ENCODE measurements at places on chromosomes 11 and 22.

DNA sequence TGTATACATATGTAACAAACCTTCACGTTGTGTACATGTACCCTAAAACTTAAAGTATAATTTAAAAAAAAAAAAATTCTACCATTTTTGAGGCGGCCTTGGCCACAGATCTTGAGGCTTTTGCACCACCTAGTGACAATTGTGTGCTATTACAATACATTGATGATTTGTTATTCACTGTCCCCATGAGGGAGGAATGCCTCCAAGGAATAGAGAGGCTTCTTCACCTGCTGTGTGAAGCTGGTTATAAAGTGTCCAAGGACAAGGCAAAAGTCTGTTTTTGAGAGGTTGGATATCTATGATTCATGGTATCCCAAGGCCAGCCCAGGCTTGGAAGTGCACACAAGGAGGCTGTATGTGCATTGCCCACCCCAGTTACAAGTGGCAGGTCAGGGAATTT is 30.7 kb downstream of the SLC22A25 start:
- peak; percentile 0 for DNase-seq

GRCh38 chr22:20995329-20996030 is 6.4 kb downstream of the THAP7 start:
- no peak for DNase-seq

DNA sequence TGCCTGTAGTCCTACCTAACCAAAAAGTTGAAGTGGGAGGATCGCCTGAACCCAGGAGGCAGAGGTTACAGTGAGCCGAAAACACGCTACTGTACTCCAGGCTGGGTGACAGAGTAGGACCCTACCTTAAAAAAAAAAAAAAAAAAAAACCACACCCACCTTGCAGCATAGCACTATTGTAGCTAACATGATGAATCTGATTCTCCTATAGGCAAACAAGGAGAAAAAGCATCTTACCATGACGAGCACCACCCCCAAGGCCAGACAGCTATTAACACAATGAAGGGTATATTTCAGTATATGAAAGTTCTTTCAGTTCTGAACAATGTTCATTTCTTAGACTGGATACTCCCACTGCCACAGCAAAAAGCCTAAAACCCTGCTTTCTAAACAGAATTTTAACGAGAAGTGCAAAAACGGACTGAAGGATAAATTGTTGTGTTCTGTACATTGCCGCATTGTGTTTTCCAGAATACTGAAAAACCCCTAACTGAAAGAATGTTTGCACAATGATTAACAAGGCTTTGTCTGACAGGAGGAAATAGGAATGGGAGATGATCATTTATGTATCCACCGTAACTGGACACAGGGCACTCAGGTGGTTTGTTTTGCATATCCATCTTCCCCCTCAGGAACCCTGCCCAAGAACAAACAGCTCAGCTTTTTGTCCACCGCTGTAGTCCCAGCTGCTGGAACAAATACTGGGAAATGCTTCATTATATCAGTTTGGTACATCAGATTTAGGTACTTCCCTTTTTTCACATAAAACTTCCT is 8.9 kb downstream of the PISD start:
- no peak for DNase-seq

GRCh38 chr11:118098996-118099837 is 12.5 kb upstream of the SMIM35 start:
- no peak for DNase-seq

- no peak for DNase-seq
Measured at GRCh38 chr11:4748438-4748837, 21.3 kb downstream of the OR51F1 start.

GRCh38 chr11:44305470-44306051 is 4.4 kb downstream of the ALX4 start:
- no peak for DNase-seq

DNA sequence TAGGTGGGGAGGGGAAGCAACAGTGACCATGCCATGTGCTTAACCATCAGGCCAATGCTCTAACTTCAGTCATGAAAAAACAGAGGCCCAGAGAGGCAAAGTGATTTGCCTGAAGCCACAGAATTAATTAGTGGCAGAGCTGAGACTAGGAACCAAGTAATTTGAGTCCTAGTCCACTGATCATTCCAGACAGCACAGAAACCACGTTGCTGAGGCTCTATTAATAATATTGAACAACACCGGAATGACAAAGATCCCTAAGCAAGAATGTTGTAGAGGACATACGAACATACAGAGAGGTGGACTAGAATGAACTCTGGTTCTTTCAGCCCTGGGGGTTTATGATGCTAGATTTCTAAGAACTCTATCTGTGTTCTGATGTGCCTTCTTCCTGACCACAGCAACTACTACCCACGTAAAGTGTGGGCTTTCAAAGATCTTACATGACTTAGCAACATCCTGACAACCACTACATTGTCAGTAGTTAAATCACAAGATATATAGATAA is 92.3 kb downstream of the GAB2 start:
- no peak for DNase-seq

DNA sequence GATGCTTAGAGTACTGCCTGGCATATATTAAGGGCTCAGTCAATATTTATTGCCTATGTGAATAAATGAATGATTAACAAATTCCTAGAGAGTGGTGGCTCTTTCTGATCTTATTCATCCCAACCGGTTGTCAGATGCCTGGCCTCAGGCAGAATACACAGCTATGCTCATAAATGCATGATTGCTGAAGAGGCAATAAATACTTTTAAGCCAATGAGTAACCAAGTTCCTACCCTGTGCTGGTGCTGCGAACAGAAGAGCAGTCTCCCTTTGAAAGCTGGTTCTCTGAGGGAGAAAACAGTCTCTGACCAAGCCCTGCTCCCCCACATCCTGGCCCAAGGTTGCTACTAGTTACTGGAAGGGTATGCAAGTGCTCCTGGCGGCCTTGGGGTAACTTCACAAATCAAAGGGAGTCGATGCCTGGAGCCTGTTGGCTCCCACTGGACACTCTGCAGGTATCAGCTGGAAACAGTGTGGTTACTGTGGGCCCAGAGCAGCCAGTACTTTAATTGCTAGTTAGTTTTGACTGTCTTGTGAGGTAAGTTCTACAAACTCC is 2.8 kb downstream of the USH1C start:
- DNase-seq: no peak

DNA sequence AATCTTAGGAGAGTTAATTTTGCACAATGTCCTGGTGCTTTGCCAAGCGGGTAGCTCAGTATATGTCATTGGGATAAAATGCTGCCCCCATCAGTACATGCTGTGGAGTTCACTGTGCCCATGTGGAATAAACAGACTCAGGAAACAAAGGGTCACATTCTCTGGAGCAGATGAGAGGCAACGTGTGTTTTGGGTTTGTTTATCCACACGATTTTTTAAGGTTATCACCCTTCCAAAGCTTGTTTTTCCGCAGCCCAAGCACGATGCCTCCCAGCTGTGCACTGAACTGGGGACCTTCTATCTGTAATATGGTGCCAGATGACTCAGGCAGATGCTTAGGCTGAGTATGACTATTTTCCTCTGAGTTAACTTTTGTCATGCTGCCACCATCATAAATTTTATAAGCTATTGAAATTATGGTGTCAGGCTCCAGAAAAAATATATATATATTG is 6.5 kb downstream of the OR4D6 start:
- no peak for DNase-seq

DNA sequence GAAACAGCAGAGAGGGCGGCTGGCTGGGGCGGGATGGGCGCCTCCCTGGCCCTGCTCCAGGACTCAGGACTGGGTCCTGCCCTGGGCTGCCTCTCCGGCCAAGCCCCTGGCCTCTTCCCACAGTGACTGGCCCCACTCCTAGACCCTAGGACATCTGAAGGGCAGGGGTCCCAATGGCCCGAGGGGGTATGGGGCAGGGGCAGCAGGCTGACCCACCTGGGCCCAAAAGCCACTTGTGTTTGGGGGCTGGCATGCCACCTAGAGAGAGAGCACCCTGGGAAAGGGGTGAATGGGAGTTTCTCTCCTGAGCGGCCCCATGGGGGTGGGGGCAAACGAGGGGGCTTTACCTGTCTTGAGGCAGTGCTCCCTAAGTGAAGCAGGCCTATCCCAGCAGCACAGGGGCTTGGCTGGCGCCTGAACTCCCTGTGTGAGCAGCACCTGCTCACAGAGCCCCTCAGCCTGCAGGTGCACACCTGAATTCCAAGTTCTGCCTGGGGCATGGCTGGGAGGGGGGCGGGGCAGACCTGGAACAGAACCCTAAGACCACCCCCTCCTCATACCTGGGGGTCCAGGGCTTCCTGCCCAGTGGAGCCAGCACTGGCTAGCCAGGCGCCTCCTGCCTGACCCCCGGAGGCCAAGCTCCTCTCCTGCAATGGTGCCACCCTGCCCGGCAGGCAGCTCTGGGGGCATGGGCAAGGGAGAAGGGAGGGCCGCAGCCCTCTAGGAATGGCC is 16.9 kb downstream of the DUSP8 start:
- DNase-seq: no peak

GRCh38 chr11:96147906-96148486 is 195.0 kb downstream of the MAML2 start:
- no peak for DNase-seq

DNA sequence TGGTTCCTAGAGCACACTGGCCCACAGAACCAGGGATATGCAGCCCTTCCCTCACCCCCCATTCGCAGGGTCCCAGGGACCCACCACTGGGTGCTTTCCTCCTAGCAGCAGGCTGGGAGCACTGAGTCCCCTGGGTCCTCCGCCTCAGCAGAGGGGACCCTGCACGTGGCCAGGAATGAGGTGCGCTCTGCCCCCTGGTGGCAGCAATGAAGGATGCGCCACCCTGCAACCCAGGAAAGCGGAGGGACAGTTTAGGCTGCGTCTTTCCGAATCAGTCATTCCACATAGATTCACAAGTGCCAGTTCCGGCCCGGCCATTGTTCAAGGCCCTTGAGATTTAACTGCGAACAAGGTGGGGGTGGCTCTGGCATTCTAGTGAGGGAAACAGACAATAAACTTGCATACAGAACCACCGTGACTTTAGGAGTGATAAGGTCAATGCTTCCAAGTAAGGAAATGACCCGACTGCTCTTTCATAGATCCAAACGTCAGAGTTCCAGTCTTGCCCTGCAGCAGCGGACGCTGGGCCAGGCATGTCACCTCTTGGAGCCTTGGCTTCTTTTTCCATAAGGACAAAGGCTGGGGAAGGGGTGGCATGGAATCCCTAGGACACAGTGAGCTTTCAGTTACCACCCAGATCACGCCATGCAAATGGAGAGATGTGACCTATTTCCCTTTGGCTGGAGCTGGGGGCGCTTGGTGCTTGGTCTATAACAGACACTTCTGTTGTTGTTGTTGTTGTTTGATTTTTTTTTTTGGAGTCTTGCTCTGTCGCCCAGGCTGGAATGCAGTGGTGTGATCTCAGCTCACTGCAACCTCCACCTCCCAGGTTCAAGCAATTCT is 7.7 kb downstream of the RIN1 start:
- peak; percentile 79 for DNase-seq

Data from midbrain (tissue), 1 donor.